CD4-positive, alpha-beta T cell (primary cell): ENCODE measurements at places on chromosomes 11 and 22.

DNA sequence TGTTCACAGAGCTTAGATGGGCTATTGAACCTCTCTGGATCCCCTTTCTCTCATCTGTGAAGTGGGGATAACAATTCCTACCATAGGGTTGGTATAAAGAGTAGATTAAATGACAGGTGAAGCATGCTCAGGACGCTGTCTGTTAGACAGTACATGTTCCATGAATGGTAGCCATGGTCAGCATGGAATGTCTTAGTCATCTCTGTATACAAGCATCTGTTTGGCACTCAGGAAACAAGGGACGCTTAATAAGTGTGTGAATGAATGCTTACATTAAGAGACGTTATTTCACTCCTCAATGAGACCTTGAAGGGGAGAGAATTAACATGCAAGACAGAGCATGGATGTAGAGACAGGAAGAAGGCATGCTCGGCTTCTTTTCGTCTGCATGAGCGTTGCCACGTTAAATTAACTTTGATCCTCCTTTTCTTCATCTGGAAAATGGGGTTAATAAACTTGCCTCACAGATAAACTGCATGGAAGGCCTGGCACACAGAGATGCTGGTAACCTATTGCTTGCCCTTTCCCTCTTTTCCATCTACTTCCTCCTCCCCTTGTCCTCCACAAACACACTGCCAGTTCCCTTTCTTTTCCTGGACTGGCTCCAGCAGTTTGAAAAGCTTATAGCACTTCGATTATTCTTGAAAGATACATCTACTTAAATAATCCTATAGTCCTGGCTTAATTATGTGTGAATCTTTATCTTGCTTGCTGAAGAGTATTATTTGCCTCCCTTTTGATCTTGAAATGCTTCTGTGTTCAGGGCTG is 267.2 kb upstream of the MTNR1B start:
- no peak for DNase-seq

DNA sequence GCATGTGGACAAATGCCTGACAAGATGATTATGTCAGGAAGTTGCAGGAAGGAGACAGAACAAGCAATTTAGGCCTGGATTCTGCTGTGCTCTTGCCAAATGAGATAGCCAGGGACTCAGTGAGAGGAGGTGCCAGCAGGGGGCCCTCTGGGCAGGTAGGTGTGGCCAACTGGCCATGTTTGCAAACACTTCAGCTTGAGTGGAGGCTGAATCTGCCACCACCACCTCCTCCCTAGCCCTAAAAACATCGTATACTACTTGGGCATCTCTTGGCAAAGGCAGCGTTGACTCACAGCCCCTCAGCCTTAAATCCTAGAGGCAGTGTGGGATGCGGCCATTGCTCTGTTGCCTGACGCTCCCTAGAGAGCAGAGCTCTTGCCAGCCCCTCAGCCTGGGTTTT is 95.1 kb upstream of the PLET1 start:
- DNase-seq: no peak

DNA sequence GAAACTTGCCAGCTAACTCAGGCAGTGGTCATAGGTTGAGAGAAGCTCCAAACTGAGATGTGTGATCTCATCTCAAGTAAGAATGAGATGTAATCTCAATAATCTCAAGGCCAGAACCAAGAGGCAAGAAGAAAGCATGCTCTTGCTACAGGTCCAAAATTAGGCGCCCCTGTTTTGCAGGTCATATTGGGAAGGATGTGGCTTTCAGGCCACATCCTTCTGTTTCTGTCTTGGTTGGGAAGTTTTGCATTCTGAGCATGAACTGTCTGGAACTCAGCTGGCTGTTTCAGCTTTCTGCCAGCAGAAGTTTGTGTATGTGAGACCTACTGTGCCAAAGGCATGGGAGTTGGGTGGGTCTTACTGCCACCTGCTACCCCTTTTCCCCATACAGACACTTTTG is 67.5 kb upstream of the MS4A8 start:
- DNase-seq: no peak

DNA sequence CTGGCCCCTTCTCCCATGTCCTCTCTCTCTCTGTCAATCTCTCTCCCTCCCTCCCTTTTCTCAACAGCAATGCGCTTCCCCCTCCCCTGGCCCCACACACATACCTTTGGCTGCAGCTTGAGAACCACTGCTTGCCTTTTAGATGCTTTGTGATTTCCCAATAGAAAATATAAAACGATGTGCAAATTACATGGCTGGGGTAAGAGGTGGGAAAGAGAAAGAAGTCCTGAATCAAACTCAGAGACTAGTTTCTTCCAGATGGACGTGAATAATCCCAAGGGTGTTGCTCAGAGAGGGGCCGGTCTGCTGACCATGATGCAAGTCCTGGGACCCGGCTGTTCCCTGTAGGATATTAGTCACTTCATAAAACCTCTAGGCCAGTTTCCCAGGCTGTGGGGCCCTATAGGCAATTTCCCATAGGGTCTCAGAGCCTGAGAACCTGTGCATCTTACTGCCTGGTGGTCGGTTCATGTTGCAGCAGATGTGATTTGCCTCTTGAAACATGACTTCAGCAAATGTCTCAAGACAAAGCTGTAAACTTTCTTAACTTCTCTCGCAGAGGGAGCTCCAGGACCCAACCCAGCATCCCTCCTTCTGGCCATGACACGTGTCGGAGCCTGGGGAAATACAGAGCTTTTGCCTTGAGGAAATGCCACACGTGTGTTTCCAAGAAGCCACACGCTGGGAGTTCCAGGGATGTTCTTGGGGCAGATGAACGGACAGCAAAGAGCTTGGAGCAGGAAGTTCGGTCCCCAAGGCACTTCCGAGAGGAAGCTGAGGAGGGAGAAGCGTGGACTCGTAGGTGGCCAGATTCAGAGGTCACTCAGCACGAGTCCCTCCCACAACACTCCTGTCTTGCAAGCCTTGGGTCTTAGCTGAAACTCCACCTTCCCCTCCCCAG is 34.5 kb upstream of the ETS1 start:
- DNase-seq: no peak

DNA sequence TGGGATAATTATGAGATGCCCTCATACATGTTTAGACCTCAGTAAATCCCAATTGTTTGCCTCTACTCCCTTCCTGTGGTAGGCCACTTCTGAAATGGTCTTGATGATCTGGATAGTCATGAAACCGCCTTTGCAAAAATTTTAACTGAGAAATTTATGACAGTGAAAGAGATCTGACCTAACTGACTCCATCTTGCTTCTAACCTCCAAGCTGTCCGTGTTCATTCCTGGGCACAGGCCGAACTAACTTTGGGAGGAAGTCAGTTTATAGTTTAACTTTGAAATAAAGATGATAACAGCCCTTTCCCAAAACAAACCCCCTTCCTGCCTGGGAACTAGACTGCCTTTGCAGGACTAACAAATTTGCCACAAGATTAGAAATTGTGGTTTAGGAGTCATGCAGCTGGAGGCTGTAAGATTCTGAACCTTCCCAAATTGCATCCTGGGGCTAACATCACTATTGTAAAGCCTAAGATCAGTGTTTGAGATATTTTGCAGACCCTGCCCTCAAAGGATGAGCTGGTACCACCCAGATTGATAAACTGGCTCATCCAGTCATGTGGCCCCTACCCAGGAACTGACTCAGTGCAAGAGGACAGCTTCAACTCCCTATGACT is 19.9 kb upstream of the CTR9 start:
- DNase-seq: no peak

DNA sequence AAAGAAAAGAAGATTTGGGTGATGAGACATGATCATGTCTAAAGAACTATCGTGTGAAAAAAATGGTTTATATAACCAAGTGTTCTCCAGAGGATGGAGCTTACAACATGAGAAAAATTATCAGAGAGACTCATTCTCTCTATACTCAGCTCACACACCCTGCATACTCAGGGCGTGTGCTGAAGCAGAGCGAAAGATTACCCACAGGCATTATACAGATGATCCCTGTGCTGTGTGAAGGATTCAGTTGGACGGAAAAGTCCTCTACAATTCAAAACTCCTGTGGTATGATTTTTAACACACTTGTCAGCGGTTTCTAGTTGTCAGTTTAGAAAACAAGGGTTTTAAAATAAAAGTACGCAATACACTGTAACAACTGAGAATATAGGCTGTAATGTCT is 267.3 kb downstream of the DLG2 start:
- DNase-seq: no peak

GRCh38 chr11:64679846-64680245 is 43.2 kb downstream of the NRXN2 start:
- no peak for DNase-seq

GRCh38 chr11:132024587-132025295 is 654.3 kb downstream of the NTM start:
- DNase-seq: no peak

DNA sequence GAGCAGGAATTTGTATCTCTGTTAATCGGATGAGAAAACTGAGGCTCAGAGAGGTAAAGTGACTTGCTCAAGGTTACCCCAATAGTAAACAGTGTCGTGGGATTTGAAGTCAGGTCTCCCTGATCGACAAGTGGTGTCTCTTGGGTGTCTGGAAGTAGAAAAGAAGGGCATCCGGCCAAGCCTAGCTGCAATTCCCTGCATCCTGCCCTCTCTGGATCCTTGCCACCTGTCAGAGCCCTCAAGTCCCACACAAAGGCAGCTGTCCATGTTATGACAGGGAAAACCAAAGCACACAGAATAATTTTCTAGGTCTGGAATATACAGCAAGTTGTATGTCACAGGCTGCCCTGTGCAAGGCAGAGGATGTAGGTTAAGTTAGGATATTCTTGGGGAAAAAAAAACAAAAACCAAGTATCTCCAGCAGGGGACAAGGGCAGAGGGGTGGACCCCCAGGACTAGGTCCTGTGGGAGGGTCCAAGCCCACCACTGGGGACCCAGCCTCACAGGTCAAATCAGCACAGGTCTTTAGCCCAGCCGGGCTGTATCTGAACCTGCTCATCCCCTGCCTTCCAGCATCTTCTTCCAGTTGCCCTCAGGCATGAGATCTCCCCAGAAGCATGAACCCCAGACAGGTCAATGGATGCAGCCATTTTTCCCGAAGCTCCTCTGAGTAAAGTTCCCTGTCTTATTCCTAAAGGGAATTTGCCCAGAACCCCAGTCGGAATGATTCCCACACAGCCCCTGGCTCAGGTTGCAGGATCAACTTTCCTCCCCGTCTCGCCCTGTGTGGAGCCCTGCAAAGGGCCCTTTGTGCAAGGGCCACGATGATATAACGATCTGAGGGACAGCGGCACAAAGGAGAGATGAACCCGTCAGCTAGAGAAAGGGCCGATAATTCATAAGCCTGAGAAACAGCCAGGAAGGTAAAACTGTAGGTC is 15.0 kb downstream of the USH1C start:
- no peak for DNase-seq

DNA sequence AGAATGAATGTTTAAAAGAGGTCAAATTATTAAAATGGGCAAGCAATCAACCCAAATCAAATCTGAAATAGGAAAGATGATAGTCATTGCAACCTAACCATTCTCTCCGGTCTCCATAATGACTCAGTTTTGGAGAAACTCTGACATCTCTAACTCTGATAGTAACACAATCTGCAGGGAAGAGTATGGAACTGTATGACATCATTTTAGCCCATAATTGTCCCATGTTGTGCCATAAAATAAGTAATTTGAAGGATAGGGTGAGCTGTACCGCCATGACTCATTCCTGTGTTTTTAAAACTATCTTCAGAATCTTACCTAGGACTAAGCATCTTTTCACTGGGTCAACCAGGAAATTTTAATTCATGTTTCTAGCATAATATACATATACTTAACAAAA is 350.8 kb downstream of the DLG2 start:
- DNase-seq: no peak

DNA sequence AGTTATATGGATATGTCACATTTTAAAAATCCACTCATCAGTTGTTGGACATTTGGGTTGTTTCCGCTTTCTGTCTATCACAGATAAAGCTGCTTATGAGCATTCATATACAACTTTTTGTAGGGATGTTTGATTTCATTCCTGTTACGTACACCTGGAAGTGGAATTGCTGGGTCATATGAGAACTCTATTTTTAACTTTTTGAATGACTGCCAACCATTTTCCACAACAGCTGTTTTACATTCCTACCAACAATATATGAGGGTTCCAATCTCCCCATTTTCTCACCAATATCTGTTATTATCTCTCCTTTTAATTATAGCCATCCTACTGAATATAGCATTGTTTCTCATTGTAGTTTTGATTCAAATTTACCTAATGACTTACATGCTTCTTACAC is 172.0 kb downstream of the UVRAG start:
- DNase-seq: no peak

DNA sequence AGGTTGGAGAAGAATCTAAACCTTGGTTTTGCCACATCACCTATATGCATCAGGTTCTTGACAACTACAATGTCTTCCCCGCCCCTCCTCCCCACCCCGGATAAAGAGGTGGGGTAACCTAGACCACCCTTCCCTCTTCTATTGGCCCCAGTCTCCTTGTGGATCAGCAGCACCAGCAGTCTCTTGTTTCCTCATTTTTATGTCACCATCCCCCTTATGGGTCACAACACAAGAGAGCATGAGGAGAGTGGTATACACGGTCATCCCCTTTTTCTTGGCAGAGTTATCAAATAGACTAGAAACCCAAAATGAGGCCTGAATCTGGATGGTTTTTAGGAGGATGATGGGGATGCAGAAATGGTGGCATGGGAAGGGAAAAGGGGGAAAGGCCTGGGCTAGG is 1.2 kb downstream of the MS4A4E start:
- DNase-seq: no peak

- DNase-seq: no peak
Measured at GRCh38 chr22:36729321-36729720, 25.8 kb upstream of the CACNG2 start.

GRCh38 chr22:26553056-26553752 is 36.7 kb downstream of the TPST2 start:
- no peak for DNase-seq

DNA sequence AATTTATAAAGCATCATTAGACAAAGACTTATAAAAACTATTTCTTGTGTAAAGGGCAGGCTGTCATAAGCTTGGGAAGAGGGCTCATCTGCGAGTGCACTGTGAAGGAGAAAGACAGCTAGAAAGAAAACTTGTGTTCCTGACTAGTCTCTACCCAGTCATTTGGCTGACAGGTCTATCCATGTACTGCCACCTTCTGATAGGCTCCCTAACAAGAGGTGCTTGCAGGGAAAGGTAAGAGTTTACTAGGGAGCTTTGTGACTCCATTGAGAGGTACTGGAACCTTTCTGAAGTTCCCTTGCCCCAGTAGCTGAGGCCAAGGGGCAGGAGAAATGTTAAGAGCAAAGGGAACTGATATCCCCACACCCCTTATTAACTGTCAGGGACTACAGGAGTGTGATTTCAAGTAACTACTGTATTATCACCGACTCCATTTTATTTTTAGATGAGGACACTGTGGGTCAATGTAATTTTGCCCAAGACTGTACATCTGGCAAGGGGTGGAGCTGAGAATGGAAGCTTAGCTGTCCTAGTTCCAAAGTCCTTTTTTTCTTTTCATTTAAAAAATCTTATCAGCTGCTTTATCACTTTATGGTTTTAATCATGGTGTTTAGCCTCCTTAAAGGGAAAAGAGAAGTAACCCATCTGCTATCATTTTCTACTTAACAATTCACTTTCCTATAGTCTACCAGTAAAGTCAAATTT is 129.4 kb downstream of the ARHGAP20 start:
- no peak for DNase-seq

GRCh38 chr11:34268906-34269430 is 88.8 kb downstream of the ABTB2 start:
- DNase-seq: no peak

- DNase-seq: no peak
Measured at GRCh38 chr11:78791254-78791653, 216.6 kb upstream of the NARS2 start.

- no peak for DNase-seq
Measured at GRCh38 chr22:50144005-50144614, 26.4 kb upstream of the PANX2 start.
